ENCODE measurements at places on chromosomes 3 and 15.

DNA sequence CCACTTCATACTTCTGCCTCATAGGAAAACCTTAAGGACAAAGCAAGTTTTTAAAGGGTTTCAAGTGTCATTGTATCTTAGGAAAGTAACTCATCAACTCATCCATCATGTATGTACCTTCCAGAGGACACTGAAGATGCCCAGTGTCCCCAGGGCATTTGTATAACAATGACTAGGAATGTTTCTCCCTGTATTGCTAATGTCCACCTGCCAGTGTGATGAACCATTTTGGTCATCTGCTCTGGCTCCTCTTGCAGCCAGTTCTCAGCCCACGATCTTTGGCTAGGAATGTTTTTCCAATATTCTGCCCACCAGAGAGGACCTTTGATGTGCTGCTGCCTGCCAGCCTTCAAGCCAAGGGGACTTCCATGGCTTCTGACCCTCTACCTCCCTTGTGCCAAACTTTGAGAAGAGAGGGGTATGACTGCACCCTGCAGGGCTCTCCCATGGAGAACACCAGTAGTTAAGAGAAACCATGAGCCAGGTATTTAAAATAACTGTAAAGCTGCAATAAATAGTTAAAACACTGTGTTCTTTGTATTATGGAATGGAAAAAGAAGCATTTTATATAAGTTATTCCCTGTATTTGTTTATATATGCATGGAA lies 11.4 kb downstream of the LMOD3 start:
- no peak for DNase-seq

GRCh38 chr15:78791357-78791756 lies 19.9 kb downstream of the ADAMTS7 start:
- DNase-seq, result no peak

- no peak for DNase-seq
Observed at GRCh38 chr15:67300266-67301025, 45.9 kb downstream of the IQCH start.

GRCh38 chr15:49163678-49164077 lies 6.4 kb upstream of the GALK2 start:
- no peak for DNase-seq

GRCh38 chr3:5080779-5081550 lies 41.1 kb upstream of the ARL8B start:
- no peak for DNase-seq

GRCh38 chr3:58356054-58356453 lies 23.4 kb downstream of the PXK start:
- no peak for DNase-seq

- peak; percentile 42 for DNase-seq
Observed at GRCh38 chr3:11641316-11641682, 2.4 kb downstream of the VGLL4 start.

DNA sequence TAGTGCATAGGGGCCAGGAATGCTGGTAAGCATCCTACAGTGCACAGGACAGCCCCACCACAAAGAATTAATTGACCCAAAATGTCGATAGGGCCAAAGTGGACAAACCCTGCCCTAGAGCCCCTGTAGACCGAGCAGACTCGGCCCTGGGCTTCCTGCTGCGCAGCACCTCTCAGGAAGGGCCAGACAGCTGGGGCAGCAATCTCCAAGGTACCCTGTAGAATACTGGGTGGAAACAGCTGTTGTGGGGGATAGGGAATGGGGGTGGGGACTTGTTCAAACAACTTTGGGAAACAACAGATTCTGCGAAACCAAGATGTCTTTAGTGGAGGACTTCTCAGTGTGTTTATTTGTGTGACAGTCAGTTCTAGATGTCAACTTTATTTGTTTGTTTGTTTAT lies 67.1 kb downstream of the MRPL46 start:
- no peak for DNase-seq

DNA sequence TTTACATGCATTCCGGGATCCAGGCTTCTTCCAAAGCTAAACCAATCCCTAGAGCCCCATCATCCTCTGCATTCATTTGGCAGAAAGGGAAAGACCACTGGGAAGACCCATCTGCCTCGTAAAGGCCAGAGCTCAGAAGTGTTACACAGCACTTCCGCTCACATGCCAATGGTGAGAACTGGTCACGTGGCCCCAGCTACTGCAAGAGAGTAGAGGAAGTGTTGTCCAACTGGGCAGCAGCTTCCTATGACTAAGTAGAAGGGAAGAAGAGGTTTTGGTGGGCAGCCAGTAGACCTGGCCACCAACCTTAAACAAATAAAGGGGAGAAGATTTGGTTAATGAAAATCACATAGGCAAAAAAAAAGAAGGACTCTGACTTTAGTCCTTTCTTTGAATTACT lies 74.4 kb upstream of the PPP2R3A start:
- no peak for DNase-seq

DNA sequence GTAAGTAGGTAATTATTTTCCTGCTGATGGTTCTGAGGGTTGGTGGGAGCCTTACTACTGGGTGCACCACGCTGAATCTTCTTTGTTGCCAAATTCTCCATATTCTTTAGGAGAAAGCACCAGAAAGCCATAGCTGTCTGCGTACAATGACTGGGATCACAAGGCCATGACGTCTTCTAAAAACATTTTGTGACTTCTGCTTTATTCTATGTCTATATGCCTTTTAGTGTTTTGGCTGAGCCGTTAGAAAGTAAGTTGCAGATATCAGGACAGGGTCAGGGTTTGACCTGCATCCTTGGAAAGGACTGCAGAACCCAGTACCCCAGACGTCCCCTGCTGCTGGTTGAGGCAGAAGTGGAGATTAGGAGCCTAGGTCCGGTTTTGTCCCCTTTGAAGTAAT lies 95.6 kb downstream of the DNASE1L3 start:
- no peak for DNase-seq

- DNase-seq, result no peak
Observed at GRCh38 chr15:74584779-74585178, 30.9 kb upstream of the CLK3 start.

GRCh38 chr3:176968631-176969030 lies 228.7 kb downstream of the TBL1XR1 start:
- DNase-seq, result no peak

- DNase-seq, result peak; percentile 24
Observed at GRCh38 chr3:146598535-146598934, 6.6 kb downstream of the PLSCR5 start.

DNA sequence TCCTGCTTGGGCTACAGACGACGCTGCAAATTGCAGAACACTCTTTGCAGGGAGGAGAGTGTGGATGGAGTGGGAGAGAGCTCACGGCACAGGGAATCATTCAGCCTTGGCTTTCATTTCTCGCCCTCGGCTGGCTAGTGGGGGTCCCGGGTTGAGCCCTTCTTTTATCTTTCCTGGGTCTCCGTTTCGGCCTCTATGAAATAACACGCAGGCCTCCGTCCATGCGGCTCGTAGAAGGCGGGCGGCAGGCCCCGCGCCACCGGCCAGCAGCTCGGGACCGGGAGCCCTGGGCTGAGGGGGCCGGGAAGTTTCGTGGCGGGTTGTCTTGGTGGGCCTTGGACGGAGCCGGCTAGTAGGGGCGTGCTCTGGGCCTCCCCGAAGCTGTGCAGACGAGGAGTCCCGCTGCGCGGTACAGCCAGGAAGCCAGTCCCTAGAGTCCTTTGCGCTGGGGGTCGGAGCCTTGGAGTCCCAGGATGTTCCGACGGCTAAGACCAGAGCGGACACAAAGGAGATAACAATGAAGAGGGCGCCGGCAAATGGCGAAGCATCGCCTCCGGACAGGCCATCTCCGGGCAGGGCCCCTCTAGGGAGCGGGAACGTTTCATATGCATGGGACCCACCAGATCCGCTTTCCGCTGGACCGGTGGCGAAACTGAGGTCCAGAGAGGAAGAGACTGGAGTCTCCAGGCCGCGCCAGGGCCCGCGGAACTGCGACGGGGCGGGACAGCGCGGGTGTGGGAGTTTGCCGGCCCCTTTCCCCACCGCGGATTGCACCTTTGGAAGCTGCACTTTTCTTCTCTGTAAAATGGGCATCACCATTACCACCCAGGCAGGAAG lies 4.3 kb downstream of the RNU6-1 start:
- no peak for DNase-seq

- no peak for DNase-seq
Observed at GRCh38 chr3:61333192-61333961, 82.1 kb upstream of the FHIT start.

Measured in GM04504 (cell line).